ENCODE measurements at places on chromosomes 16 and 17.

DNA sequence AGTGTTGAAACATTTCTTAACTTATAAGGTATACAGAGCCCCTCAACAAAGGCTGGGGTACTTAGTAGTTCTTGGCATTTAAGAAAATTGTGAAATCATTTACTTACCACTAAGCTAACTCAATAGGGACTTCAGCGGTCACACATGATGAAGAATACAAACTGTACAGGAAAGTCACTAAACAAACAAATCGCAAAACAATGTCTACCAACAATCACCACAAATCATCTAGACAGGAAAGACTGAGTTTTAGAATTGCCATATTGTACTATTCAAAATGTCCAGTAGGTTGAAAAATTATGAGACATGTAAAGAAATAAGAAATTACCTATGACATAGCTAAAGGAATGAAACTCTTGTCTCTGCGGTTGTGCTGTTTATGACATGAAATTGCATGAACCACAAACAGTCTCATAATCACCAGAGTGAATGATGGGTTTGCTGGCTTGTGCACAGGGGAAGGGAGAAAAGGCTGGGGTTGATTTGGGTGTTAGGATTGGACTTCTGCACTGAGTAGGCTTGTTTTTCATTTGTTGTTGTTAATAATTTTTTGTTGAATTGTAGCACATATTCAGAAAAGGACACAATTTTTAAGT, 441.1 kb upstream of the MON1B start:
- H3K4me3 ChIP-seq = no peak overlapping the region
- no peaks in the 10 kb centered on the region for H3K36me3 ChIP-seq
- no peak overlapping the region for H3K27ac ChIP-seq
- H3K27me3 ChIP-seq = no peaks in the 10 kb centered on the region
- DNase-seq = no peak
- H3K4me1 ChIP-seq = no peaks in the 10 kb centered on the region

DNA sequence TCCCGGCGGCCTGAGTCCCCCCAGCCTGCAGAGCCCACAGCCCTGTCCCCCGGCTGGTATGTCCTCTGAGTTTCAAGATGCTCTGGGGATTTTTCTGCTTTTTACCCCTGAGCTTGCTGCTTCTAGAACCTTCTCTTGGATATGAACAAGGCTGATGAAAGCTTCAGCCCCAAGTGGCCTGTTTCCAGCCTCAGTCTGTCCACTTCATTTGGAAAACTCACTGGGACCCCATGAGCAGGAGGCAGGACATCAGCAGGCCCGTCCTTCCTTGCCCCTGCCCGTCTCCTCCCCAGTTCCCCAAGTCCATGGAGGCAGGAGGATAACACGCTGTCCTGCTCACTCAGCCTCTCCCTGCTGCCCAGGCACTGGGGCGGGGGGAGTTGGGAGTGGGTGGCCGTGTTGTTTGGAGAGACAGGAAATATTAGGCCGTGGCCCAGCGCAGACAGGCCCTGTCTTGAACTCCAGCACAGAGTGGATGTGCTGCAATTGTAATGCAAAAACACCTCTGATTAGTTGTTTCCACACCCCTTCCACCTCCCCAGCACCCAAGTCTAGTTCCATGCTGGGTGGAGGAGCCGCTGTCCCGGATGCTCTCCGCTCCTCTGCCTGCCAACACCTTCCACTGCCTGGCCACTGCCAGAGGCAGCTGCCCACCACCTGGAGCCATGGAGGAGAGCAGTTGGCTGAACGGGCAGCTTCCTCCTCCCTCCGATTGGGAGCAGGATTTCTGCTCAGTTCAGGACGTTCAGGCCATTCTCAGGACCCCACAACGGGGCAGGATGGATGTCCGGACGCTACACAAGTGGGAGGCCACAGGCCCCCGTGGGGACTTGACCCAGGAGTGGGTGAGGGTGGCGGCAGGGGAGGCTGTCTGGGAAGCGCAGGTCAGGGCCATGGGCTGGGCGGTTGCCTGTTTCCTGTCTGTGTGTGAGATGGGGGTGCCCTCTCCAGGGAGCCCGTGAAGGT, 216.9 kb upstream of the GSE1 start:
- H3K27ac ChIP-seq = no peak overlapping the region
- DNase-seq = no peak
- peaks cover 26% of the 10 kb centered on the region for H3K4me1 ChIP-seq

GRCh38 chr17:38907930-38908675, 17.3 kb upstream of the LASP1NB start:
- no peak overlapping the region for H3K4me3 ChIP-seq
- H3K36me3 ChIP-seq = peaks cover 31% of the 10 kb centered on the region
- no peak for DNase-seq
- no peak overlapping the region for H3K27ac ChIP-seq
- 0 out of 2 replicates have a peak, but pooled peaks cover under 1% of the 10 kb centered on the region for H3K4me1 ChIP-seq
- no peaks in the 10 kb centered on the region for H3K27me3 ChIP-seq

- no peak overlapping the region for H3K27ac ChIP-seq
- H3K4me3 ChIP-seq = no peak overlapping the region
- H3K27me3 ChIP-seq = no peaks in the 10 kb centered on the region
Measured at GRCh38 chr17:16474012-16474725, 17.8 kb downstream of the LRRC75A start.

- no peaks in the 10 kb centered on the region for H3K36me3 ChIP-seq
- no peaks in the 10 kb centered on the region for H3K27me3 ChIP-seq
- no peak overlapping the region for H3K4me3 ChIP-seq
- H3K4me1 ChIP-seq = peaks cover 8% of the 10 kb centered on the region
Measured at GRCh38 chr16:19294156-19294649, 8.7 kb downstream of the CLEC19A start.

- no peaks in the 10 kb centered on the region for H3K27me3 ChIP-seq
- H3K36me3 ChIP-seq = no peaks in the 10 kb centered on the region
- H3K27ac ChIP-seq = no peak overlapping the region
- DNase-seq = no peak
Measured at GRCh38 chr16:47667956-47668355, 206.8 kb downstream of the PHKB start.

DNA sequence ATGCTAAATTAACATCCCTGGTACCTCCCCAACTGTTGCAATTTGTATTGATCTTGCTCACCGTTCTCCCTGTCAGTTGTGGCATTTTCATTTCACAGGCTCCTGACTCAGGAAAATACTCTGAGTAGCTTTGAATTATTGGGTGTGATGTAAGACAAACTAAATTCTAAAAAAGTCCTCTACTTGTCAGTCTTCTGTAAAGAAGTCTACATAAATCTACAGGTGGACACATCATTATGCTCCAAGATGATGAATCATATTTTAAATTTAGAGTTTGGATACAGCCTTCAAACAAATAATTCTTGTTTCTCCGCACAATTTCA, 47.2 kb downstream of the MARCHF10 start:
- H3K4me1 ChIP-seq = peaks cover 48% of the 10 kb centered on the region
- H3K36me3 ChIP-seq = no peaks in the 10 kb centered on the region
- no peaks in the 10 kb centered on the region for H3K27me3 ChIP-seq
- peak; percentile 54 for DNase-seq
- no peak overlapping the region for H3K4me3 ChIP-seq

DNA sequence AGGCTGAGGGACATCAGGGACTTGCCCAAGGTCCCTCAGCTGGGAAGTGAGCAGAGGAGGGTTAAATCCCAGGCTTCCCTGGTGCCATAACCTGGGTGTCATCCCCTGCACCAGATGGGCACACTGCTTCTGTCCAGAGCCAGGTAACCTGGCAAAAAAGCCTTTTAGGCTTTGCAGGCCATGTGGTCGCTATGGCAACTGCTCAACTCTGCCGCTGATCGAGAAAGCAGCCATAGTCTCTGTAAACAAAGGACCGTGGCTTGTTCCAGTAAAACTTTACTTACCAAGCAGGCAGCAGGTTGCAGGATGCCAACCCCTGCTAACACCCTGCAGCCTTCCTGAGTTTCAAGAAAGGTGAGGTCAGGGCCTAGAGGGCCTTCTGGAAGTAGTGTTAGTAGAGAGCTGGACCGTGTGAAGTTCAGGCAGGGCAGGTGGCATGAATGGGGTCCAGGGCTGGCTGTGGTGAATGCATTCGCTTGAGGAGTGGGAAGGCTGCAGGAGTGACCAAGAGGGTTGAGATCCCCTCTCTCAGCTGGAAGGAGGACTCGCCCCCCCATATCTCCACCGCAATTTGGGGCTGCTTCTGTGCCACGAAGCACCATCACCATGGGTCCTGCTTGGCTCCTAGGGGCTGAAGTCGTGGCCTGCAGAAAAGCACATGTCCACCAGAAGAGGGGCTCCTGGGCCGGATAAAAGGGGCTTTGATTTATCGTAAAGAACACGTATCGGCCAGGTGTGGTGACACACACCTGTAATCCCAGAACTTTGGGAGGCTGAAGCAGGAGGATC, 91.3 kb downstream of the SOCS1 start:
- no peaks in the 10 kb centered on the region for H3K36me3 ChIP-seq
- no peaks in the 10 kb centered on the region for H3K4me1 ChIP-seq
- DNase-seq = no peak
- no peaks in the 10 kb centered on the region for H3K27me3 ChIP-seq

GRCh38 chr17:37792787-37793186, 47.9 kb upstream of the HNF1B start:
- no peak for DNase-seq
- H3K36me3 ChIP-seq = no peaks in the 10 kb centered on the region
- no peaks in the 10 kb centered on the region for H3K4me1 ChIP-seq
- H3K27ac ChIP-seq = no peak overlapping the region
- no peak overlapping the region for H3K4me3 ChIP-seq

GRCh38 chr16:49439676-49440075, 66.1 kb downstream of the C16orf78 start:
- H3K4me1 ChIP-seq = no peaks in the 10 kb centered on the region
- no peak for DNase-seq
- peaks cover 96% of the 10 kb centered on the region for H3K27me3 ChIP-seq
- H3K4me3 ChIP-seq = no peak overlapping the region

- H3K27me3 ChIP-seq = no peaks in the 10 kb centered on the region
- no peak overlapping the region for H3K4me3 ChIP-seq
- H3K36me3 ChIP-seq = peaks cover 70% of the 10 kb centered on the region
- DNase-seq = no peak
- H3K4me1 ChIP-seq = no peaks in the 10 kb centered on the region
- H3K27ac ChIP-seq = no peak overlapping the region
Measured at GRCh38 chr17:17156511-17156910, 49.6 kb downstream of the PLD6 start.

DNA sequence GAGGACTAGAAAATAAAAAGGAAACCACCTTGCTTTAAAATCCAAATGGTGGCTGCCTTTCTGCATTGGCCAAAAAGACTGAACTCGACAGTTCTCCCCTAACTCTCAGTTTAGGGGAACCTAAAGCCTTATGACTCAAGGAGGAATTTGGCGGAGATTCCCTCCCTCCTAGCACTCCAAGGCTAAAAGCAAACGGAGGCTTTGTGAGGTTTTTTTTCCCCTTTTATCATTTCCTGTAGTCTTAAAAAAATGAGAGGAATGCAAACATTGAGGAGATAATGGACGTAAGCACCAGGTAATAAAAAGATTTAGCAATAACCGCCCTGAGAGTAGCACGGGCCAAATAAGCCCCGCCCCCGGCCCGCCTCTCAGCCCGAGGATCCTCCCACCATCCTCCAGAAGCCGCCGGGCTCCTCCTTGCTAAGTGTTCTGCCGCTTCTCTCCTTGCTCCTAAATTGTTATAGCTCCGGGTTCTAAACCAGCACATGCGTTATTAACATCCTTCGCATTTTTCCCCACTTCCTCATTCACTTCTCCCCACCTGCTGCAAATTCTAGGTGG, 5.8 kb upstream of the KIFC3 start:
- DNase-seq = peak; percentile 98
- H3K27ac ChIP-seq = peak overlapping the region; percentile 87
- H3K36me3 ChIP-seq = no peaks in the 10 kb centered on the region

DNA sequence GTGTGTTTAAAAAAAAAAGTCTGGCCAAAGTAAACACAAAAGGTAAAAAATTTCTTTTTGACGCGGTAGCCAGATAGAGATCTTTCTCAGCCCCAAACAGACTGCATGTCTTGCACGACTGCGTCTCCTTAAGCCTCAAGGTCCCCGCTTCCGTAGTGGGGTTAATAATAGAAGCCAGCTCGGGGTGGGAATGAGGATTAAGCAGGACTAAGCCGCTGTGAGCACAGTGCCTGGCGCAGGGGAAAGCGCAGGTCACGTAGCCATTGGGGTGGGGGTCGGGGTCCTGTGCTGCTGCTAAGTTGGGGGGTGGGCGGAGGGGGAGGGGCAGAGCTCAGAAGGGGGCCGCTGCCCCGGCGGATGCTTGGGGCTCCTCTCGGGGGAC, 521 bp downstream of the GGA2 start:
- H3K4me3 ChIP-seq = peak overlapping the region; percentile 69
- H3K27ac ChIP-seq = no peak overlapping the region
- no peaks in the 10 kb centered on the region for H3K36me3 ChIP-seq

GRCh38 chr17:32927724-32928585, at the start of gene TMEM98:
Gene TMEM98, plus strand, starts transcription at chr17:32928153. Its CDS starts 3,376 bp downstream, at chr17:32931529.
- H3K4me3 ChIP-seq = no peak within 1 kb of the TSS
- H3K4me1 ChIP-seq = no peaks in the 10 kb centered on the region
- no peaks in the 10 kb centered on the region for H3K36me3 ChIP-seq
- no peak for DNase-seq
- H3K27ac ChIP-seq = no peak within 1 kb of the TSS

GRCh38 chr17:29620271-29620670, 2.4 kb downstream of the CORO6 start:
- no peaks in the 10 kb centered on the region for H3K36me3 ChIP-seq
- no peaks in the 10 kb centered on the region for H3K27me3 ChIP-seq
- peaks cover 53% of the 10 kb centered on the region for H3K4me1 ChIP-seq

- no peaks in the 10 kb centered on the region for H3K27me3 ChIP-seq
- peak overlapping the region; percentile 32 for H3K27ac ChIP-seq
- no peak for DNase-seq
Measured at GRCh38 chr17:44209786-44210341, 9.6 kb downstream of the UBTF start.

- DNase-seq = no peak
- H3K27ac ChIP-seq = no peak overlapping the region
- H3K36me3 ChIP-seq = no peaks in the 10 kb centered on the region
- no peak overlapping the region for H3K4me3 ChIP-seq
- no peaks in the 10 kb centered on the region for H3K4me1 ChIP-seq
Measured at GRCh38 chr16:26667307-26667706, 399.4 kb upstream of the C16orf82 start.

- H3K4me1 ChIP-seq = peaks cover 8% of the 10 kb centered on the region
- peak; percentile 57 for DNase-seq
- H3K27me3 ChIP-seq = no peaks in the 10 kb centered on the region
- H3K27ac ChIP-seq = no peak overlapping the region
- no peaks in the 10 kb centered on the region for H3K36me3 ChIP-seq
- no peak overlapping the region for H3K4me3 ChIP-seq
Measured at GRCh38 chr17:45218895-45219661, 2.6 kb upstream of the FMNL1 start.

DNA sequence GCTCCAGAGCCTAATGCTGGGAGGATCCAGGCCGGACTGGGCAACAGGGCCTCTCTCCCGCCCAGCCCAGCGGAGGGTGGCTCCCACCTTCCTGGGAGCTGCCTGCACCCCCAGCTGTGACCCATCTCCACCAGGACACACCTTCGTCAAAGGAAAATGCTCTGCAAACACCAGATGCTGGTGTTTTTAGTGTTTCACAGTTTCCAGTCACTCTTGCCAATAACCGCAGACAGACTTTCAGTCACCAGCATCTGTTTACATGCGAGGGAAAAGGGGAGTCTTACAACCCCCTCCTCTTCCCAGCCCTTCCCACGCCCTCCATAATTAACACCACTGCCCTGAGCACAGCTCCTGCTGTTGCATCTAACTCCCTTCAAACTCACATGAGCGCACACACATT, 25.3 kb downstream of the KLHDC4 start:
- no peak for DNase-seq
- no peaks in the 10 kb centered on the region for H3K4me1 ChIP-seq
- H3K27ac ChIP-seq = no peak overlapping the region
- no peaks in the 10 kb centered on the region for H3K27me3 ChIP-seq
- H3K36me3 ChIP-seq = no peaks in the 10 kb centered on the region
- H3K4me3 ChIP-seq = no peak overlapping the region
